BJ (cell line): ENCODE measurements at places on chromosomes 7 and 10.

DNA sequence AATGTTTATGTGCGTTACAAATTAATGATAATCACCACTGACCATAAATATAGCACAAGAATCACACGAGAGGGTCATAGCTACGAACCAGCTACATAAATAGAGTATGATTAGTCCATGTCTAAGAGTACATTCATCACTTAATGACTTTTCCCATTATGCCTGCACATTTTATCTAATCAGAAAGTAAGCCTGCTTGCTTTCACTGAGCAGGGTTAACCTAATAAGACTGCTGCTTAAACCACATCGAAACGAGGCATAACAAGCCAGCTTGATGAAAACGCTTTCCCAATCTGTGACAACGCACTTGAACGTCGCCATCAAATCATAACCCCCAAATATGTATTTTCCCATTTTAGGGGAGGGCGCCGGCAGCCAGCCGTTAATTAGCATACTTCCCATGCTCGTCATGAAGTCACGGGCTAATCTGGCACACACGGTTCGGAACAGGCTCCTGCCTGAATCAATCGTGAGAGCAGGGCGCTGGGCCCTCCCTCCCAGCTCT, 71.5 kb downstream of the EBF3 start:
- DNase-seq: no peak

- no peak for DNase-seq
Measured at GRCh38 chr7:22485189-22485588, 14.8 kb downstream of the STEAP1B start.

GRCh38 chr10:16965740-16966447, 148.7 kb upstream of the RSU1 start:
- peak; percentile 86 for DNase-seq

GRCh38 chr10:54065106-54065505, 735.9 kb downstream of the PCDH15 start:
- DNase-seq: no peak

DNA sequence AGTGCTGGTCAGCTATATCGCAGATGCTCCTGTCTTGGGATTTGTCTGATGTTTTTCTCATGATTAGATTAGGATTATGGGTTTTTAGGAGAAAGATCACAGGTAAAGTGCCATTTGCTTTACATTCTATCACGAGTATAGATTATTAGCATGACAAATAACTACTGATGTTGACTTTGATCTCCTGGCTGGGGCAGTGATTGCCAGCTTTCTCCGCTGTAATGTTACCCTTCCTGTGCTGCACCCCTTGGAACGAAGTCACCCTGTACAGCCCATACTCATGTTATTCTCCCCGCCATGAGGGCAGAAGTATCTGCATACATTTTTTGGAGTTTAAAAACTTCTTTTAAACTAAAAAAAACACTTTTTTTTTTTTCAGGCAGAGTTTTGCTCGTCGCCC, 10.8 kb upstream of the CLDN4 start:
- DNase-seq: no peak

- no peak for DNase-seq
Measured at GRCh38 chr7:129356176-129356575, 78.1 kb upstream of the STRIP2 start.

GRCh38 chr7:77209479-77210139, 10.0 kb upstream of the FGL2 start:
- DNase-seq: no peak

GRCh38 chr7:137469191-137469811, 125.8 kb upstream of the PTN start:
- no peak for DNase-seq

DNA sequence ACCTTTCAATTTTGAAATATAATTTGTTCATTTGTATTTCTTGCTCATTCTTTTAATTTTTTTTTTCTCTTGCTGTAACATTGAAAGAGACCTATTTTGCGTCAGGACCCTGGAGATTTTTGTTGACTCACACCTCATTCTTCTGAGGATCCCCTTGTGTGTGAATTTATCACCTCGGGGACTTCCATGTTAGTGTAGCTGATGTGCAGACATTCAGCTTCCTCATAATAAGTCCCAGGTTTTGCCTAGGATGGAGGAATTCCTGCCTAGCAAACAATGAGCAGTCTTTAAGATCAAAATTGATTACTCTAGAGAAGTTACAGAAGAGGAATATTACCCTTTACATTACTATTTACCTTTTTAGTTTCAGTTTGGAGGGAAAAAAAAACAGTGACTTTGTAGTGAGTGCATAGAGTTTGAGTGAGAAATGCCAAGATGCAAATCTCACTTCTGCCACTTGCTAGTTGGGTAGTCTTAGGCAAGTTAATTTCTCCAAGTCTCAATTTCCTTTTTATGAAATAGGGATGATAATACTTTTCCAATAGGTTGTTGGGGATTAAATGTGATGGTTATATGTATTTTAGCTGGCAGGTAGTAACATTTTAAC, 14.3 kb downstream of the TES start:
- DNase-seq: no peak

DNA sequence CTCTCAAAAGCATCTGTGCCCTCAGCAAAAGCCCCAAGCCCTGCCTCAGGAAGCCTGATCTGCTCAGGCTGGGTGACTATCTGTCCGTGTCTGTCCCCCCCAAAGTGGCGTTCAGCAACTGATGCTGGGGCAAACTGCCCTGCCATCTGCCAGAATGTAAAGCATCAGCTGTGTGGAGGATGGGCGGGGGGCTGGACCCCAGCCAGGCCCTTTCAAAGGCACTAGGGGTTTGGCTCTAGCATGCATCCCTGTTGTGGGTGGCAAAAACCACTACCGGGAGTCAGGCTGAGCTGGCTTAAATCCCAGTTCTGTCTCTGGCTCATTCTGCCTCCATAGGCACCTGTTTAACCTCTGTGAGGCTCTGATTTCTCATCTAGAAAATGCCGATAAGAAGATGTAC, 35.5 kb downstream of the GPRIN2 start:
- no peak for DNase-seq

- DNase-seq: no peak
Measured at GRCh38 chr10:123327896-123328295, 173.7 kb downstream of the BUB3 start.

- no peak for DNase-seq
Measured at GRCh38 chr7:7309203-7309602, 126.9 kb downstream of the C1GALT1 start.

DNA sequence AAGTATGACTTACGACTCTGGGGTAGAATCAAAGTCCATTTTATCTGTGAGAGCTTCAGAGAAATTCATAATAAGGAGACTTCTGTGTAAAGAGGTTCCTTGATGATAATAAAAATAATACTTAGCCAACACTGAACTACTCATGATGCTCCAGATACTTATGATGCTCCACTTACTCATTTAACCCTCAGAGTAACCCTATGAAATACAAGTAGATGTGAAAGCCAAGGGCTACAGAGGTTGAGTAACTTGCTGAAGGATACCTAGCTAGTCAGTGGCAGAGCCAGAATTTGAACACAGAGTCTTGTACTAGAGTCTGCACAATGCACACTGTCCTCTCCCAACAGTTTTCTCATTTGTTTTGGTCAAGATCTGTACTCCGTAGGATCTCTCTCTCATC, 89.5 kb downstream of the HECW1 start:
- no peak for DNase-seq
